Activated T-cell treated with anti-CD3 and anti-CD28 coated beads, Interleukin-2, amount 50 U/mL, for 72 hours (primary cell): ENCODE measurements at places on chromosomes 7 and 10. TPM values are rescaled to one million over a fixed set of nuclear protein-coding genes. Genes with fewer than 3 reads are reported as not detected.

DNA sequence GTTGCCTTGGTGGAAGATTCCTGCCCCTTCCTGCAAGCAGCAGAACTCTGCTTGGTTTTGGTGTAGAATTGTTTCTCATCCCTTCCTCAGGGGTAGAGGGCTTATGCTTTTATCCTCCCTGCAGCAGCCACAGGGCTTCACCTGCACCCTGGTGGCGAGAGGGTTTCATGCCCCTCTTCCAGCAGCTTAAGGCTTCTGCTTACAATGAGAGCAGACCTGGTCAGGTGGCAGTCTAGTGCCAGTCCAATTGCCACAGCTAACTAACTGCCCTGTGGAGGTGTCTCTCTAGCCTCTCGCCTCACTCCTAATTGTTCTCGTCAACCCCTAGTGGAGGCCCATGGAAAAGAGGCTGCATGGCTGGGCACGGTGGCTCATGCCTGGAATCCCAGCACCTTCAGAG lies 19.3 kb downstream of the ACBD7 start:
- no peaks in the 10 kb centered on the region for H3K4me1 ChIP-seq
- no peak overlapping the region for H3K4me3 ChIP-seq
- peaks cover 6% of the 10 kb centered on the region for H3K27me3 ChIP-seq
- no peak for DNase-seq
- H3K36me3 ChIP-seq = no peaks in the 10 kb centered on the region

DNA sequence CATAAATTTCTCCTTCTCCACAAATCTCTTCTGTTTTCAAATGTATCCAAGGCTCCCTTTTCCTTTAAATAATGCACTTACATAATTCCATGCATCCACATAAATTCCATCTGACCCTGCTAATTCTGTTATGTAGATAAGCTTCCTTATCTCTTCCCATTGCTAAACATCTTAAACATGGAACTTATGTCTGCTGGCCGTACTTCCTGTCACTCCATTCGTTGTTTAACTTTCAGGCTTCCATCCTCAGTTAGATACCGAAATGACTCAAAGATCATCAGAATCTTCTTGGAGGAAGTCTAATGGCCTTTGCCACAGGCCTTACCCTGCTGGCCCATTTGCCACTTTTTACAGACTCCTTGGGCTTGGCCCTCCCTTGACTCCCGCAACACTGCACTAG lies 330.9 kb downstream of the GFRA1 start:
- DNase-seq = no peak
- no peaks in the 10 kb centered on the region for H3K36me3 ChIP-seq
- H3K4me1 ChIP-seq = no peaks in the 10 kb centered on the region
- H3K27me3 ChIP-seq = no peaks in the 10 kb centered on the region

- no peak overlapping the region for H3K27ac ChIP-seq
- H3K4me1 ChIP-seq = no peaks in the 10 kb centered on the region
- no peaks in the 10 kb centered on the region for H3K36me3 ChIP-seq
These were observed 101.5 kb upstream of the TMEM72 start for GRCh38 chr10:44809647-44810046.

DNA sequence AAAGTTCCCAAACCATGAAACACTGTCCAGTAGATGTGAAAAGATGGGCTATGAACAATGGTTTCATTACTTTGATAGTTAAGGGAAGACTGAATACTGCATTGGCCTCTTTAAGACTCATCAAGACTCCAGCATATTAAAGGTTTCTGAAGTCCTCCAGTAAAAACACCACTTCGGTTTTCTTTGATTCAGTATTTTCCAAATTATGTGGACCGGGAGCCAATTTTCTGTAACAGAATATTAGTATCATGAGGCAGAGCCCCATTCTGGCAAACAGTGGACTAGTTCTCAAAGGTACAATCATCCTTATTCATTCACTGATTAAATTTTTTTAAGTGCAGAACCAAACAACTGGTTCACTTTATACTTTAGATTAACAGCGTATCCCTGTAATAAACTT lies 241.1 kb upstream of the LRGUK start:
- no peak overlapping the region for H3K4me3 ChIP-seq
- H3K27ac ChIP-seq = no peak overlapping the region
- H3K27me3 ChIP-seq = no peaks in the 10 kb centered on the region
- no peaks in the 10 kb centered on the region for H3K4me1 ChIP-seq
- no peaks in the 10 kb centered on the region for H3K36me3 ChIP-seq

GRCh38 chr10:22655312-22655981 lies 58.9 kb downstream of the PIP4K2A start:
- H3K36me3 ChIP-seq = peaks cover 1% of the 10 kb centered on the region
- DNase-seq = peak; percentile 42
- peaks cover 99% of the 10 kb centered on the region for H3K4me1 ChIP-seq
- H3K27me3 ChIP-seq = no peaks in the 10 kb centered on the region

GRCh38 chr7:35246819-35247218 lies 7.1 kb downstream of the TBX20 start:
- H3K4me3 ChIP-seq = no peak overlapping the region
- no peak for DNase-seq
- H3K4me1 ChIP-seq = peaks cover 4% of the 10 kb centered on the region
- peaks cover 58% of the 10 kb centered on the region for H3K27me3 ChIP-seq
- no peaks in the 10 kb centered on the region for H3K36me3 ChIP-seq
- H3K27ac ChIP-seq = no peak overlapping the region

DNA sequence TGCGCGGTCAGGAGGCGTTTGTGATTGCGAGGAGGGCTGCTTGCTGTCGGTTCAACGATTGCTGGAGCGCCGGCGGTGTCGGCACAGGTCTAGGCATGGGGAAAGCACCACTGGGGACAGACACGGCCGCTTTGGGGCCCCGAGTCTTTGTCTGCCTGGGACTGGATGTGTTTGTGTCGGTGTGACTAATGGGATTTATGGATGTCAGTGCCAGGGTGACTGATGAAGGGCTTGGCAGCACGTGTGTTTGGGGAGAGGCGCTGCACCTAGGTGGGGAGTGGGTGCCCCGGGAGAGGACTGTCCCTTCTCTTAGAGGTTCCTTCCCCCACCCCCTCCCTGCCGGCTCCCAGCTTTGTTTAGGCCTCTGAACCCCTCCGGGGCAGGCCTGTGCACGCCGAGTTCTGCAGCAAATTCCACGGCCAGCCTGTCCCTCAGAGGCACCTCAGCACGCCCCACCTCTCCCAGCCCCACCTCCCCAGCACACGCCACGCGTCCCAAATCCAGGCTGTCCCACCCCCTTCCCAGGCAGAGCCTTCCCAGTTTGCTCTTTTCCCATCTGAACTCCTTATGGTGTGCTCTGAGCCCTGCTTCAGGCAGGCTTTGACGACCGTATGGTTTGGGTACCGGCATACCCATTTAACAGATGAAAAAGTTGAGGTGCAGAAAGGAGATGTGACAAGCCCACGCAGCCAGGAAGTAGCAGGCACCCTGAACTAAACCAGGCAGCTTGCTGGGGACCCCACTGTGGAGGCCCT lies 6.4 kb upstream of the TNRC18 start:
- peak overlapping the region; percentile 58 for H3K4me3 ChIP-seq
- H3K36me3 ChIP-seq = no peaks in the 10 kb centered on the region
- H3K27ac ChIP-seq = no peak overlapping the region
- peaks cover 32% of the 10 kb centered on the region for H3K4me1 ChIP-seq
- H3K27me3 ChIP-seq = peaks cover 61% of the 10 kb centered on the region

- H3K4me1 ChIP-seq = no peaks in the 10 kb centered on the region
- no peak overlapping the region for H3K27ac ChIP-seq
- H3K4me3 ChIP-seq = no peak overlapping the region
- DNase-seq = no peak
- peaks cover 52% of the 10 kb centered on the region for H3K27me3 ChIP-seq
- H3K36me3 ChIP-seq = no peaks in the 10 kb centered on the region
These were observed 133.5 kb upstream of the CDK13 start for GRCh38 chr7:39816462-39817060.

DNA sequence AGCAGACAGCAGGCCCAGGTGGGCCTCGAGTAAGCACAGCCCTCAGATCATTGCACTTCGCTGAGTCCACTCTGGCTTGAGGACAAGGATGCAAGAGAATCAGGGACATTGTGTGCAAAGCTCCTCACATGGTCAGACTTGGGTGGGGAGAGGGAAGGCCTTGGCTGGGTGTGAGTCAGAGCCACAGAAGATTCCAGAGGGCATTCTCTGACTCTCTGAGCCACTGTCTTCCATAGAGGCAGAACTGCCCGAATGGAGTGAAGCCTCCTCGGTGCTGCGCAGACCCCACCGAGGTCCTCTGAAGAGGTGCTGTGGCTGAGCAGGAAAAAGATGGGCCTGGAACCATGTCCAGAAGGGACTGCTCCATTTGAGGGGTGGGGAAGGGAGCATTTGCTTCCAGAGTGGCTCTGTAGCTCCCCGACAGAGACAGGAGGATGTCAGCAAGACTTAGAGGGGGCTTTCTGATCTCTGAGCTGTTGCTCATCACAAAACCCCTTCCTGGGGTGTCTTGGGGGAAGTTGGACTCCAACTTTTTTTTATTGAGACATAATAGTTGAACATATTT lies 120.8 kb downstream of the PTPN20 start:
- H3K27ac ChIP-seq = no peak overlapping the region
- no peaks in the 10 kb centered on the region for H3K36me3 ChIP-seq
- no peaks in the 10 kb centered on the region for H3K4me1 ChIP-seq
- H3K4me3 ChIP-seq = no peak overlapping the region
- no peak for DNase-seq

- H3K27ac ChIP-seq = no peak overlapping the region
- no peaks in the 10 kb centered on the region for H3K27me3 ChIP-seq
- DNase-seq = no peak
- no peaks in the 10 kb centered on the region for H3K4me1 ChIP-seq
- no peaks in the 10 kb centered on the region for H3K36me3 ChIP-seq
- H3K4me3 ChIP-seq = no peak overlapping the region
These were observed 66.9 kb downstream of the GALNT17 start for GRCh38 chr7:71198887-71199286.

DNA sequence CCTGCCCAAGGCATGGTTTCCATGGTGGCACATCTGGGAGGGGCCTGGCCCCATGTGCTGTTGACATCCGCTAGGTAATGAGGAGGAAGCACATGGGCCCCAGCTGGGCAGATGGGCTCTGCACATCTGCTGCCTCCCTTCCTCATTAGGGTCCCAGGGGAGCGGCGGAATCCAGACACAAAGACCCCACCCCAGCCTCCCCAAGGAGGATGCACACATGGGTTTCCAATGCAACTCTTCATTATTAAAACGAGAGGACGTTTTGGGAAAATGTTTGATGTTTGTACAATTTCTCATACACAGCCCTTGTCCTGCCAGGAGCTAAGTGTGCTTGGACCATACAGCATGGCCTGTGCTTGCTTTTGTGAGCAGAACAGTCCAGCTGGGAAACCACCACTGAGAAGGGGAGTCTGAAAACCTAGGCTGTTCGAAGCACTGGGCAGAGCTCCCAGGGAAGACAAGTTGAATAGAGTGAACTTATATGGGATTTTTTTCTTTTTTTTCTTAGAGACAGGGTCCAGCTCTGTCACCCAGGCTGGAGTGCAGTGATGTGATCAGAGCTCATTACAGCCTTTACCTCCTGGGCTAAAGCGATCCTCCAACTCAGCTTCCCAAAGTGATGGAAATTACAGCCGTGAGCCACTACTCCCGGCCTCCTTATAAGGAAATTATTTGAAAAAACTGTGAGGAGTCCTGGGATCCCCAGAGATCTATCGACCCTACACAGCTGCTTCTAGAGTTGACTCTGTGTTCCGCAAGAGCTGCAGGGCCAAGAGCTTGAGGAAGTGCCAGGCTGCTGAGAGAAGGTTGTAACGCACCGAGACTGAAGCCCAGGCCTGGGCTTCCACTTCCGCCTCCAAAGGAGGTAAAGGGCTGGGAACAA lies 23.4 kb downstream of the FAM107B start:
- DNase-seq = no peak
- no peak overlapping the region for H3K4me3 ChIP-seq
- no peaks in the 10 kb centered on the region for H3K4me1 ChIP-seq

DNA sequence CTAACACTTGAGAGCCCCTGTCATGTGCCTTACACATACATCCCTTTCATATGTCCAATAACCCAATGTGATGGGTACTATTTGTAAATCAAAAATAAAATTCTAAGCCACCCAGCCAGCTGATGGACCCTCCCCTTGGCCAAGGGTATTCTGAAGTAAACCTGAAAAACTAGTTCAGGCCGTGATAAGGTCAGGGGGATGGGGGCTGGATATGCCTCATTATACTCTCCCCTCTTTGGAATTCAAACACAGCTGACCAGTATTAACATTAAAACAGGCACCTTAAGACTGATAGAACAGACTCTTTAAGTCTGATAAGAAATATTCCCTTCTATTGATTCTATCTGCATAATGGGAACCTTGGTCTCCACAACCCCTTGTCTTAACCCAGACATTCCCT lies 51.9 kb downstream of the SLC16A9 start:
- peaks cover 9% of the 10 kb centered on the region for H3K27me3 ChIP-seq
- DNase-seq = no peak
- H3K36me3 ChIP-seq = peaks cover 3% of the 10 kb centered on the region

- no peak overlapping the region for H3K27ac ChIP-seq
- no peaks in the 10 kb centered on the region for H3K36me3 ChIP-seq
- H3K4me3 ChIP-seq = no peak overlapping the region
- DNase-seq = no peak
- H3K4me1 ChIP-seq = peaks cover 32% of the 10 kb centered on the region
These were observed 90.8 kb downstream of the ELAPOR2 start for GRCh38 chr7:86968618-86969017.

- no peak overlapping the region for H3K4me3 ChIP-seq
- H3K27me3 ChIP-seq = no peaks in the 10 kb centered on the region
- H3K36me3 ChIP-seq = peaks cover 2% of the 10 kb centered on the region
- no peak for DNase-seq
- H3K4me1 ChIP-seq = peaks cover 39% of the 10 kb centered on the region
- H3K27ac ChIP-seq = peak overlapping the region; percentile 85
These were observed 5.2 kb downstream of the SFMBT2 start for GRCh38 chr10:7405637-7406036.

DNA sequence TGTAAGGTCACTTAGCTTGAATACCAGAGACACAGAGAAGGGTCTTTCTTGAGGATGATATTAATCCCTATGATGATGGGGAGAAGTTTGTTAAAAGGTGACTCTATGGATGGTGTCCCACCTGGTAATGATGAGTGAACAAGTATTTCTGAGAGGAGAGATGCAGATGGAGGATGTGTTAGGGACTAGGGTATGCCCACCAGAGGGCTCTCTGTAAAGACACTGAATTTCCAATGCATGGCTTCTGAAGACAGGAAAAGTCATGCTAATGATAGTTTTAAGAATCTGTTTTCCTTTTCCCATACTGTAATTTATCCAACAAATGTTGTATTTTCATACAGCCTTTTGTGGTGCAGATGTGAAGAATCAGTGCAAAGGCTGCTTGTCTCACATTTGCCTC lies 1250.9 kb upstream of the CELF2 start:
- no peaks in the 10 kb centered on the region for H3K36me3 ChIP-seq
- H3K27me3 ChIP-seq = no peaks in the 10 kb centered on the region
- H3K4me1 ChIP-seq = no peaks in the 10 kb centered on the region
- H3K27ac ChIP-seq = no peak overlapping the region

ABCA13 gene
- total RNA-seq = not detected

PUS7 gene
- total RNA-seq = 14.4 TPM

LARP4B gene
- total RNA-seq = 109 TPM

ELFN1 gene
- not detected for total RNA-seq

IFIT5 gene
- total RNA-seq = 6.6 TPM

NME8 gene
- not detected for total RNA-seq

ACSM6 gene
- total RNA-seq = not detected

AZGP1 gene
- not detected for total RNA-seq

NXPH1 gene
- total RNA-seq = not detected

SFRP4 gene
- total RNA-seq = not detected

UBE2D4 gene
- total RNA-seq = 6.7 TPM

PVRIG gene
- total RNA-seq = 34.4 TPM

TPK1 gene
- total RNA-seq = 26.2 TPM

ASZ1 gene
- total RNA-seq = not detected

CAV1 gene
- total RNA-seq = 2.7 TPM

ANKRD30A gene
- total RNA-seq = not detected
